ENCODE measurements at places on chromosomes 12 and 14. TPM values are rescaled to one million over a fixed set of nuclear protein-coding genes. Genes with fewer than 3 reads are reported as not detected.

CCNB1IP1 gene
- total RNA-seq: 21.2 TPM

ADAMTS20 gene
- not detected for total RNA-seq

M6PR gene
- 245 TPM for total RNA-seq

TWF1 gene
- total RNA-seq: 68.0 TPM

P2RX7 gene
- total RNA-seq: 16.7 TPM

RNASE7 gene
- not detected for total RNA-seq

DNA sequence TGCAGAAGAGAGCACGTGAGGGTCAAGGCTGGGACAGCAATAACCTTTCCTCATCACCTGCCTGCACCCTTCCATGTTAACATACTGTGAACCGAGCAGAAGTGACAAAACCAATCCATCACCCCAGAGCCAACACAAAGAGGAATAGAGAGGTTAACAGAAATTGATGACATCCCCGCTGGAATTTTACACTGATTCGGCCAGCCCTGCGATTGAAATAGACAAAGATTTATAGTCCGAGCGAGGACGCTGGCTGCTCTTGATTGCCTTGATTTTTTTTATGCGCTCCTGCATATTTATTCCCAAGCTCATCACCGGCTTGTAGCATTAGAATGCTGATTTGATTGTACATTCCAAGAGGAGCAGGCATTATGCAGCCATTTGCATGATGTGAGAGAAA is 729.7 kb downstream of the BCL11B start:
- peaks cover 2% of the 10 kb centered on the region for H3K27me3 ChIP-seq
- no peaks in the 10 kb centered on the region for H3K36me3 ChIP-seq
- no peak overlapping the region for H3K4me3 ChIP-seq
- no peak overlapping the region for H3K27ac ChIP-seq
- DNase-seq: no peak
- H3K4me1 ChIP-seq: no peaks in the 10 kb centered on the region

DNA sequence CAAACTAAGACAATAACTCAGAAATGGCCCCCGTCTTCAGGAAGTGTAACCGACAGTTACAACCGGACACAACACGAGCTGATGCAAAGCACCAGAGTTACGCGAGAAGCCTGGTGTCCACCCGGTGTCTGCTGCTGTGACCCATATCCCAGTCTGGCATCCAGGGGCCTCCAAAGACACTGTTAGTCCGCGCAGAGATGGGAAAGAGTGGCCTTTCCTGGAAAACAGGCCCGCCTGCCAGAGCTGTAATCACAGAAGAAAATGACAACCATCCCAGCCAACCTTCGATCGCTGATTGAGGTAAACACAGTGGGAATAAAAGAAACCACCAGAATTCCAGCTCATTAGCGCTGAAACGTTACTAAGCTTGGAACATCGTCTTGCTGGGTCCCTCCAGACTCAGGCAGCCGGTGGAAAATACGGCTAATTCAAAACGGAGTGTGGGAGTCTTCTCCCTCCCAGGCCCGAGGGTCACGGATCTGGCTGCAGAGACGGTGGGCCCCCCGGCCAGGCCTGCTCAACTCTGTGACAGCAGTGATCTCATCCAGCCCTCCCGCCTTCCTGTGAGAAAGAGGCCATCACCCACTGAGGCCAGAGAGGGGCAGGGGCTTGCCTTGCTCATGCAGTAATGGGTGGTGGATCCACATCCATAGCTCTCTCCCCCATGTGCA is 273.9 kb upstream of the RTL1 start:
- H3K27ac ChIP-seq: no peak overlapping the region
- no peaks in the 10 kb centered on the region for H3K27me3 ChIP-seq
- no peaks in the 10 kb centered on the region for H3K4me1 ChIP-seq
- H3K4me3 ChIP-seq: no peak overlapping the region

DNA sequence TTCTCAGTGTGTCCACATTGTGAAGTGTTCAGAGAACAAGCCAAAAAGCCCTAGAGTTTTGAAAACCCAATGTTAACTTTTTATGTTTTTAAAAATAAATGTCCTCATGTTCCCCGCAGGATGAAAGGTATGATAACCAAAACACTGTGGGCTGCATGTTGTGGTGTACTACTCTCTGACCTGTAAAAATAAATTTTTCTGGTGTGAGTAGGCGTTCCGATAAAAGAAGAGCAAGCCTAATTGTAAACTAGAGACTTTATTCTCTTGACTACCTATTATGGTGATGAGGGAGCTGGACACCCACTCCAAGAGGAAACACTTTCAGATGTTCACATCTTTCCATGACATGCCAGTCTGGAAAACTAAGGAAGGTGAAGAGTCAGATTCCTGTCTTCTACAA is 18.2 kb downstream of the PTGER2 start:
- DNase-seq: no peak
- no peaks in the 10 kb centered on the region for H3K27me3 ChIP-seq
- H3K4me3 ChIP-seq: no peak overlapping the region
- H3K4me1 ChIP-seq: peaks cover 24% of the 10 kb centered on the region
- H3K27ac ChIP-seq: peak overlapping the region; percentile 15
- peaks cover 21% of the 10 kb centered on the region for H3K36me3 ChIP-seq

- H3K4me3 ChIP-seq: no peak overlapping the region
- no peak for DNase-seq
- peaks cover 8% of the 10 kb centered on the region for H3K36me3 ChIP-seq
Observed at GRCh38 chr14:45028107-45028626, 55.7 kb upstream of the PRPF39 start.

- no peaks in the 10 kb centered on the region for H3K36me3 ChIP-seq
- no peak for DNase-seq
Observed at GRCh38 chr14:92866181-92866752, 56.7 kb upstream of the CHGA start.

DNA sequence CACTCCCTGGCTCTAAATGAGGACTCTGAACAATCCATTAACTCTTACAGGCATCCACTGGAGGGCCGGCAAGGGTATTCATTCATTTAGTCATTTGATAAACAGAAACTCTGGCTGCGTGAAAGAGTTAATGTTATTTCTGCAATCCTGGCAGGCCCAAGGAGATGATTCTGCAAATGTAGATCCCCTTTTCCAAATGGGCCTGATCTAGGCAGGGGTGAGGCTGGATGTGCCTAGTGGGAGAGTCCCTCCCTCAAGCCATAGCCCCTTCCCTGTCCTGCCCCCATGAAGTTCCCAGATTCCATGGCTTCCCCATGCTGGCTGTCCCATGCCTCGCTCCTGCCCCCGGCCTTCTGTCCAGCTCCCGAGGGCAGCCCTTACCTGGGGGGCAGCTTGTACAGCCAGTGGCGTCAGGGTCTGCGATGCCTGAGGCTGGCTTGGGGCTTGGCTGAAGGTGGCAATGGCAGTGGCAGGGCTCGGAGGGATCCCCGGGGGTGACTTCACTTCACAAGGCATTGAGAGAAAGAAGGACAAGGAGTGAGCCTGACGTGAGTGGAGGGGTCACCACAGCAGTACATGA is 18.4 kb downstream of the POU6F1 start:
- no peak overlapping the region for H3K4me3 ChIP-seq
- H3K27me3 ChIP-seq: no peaks in the 10 kb centered on the region
- no peak overlapping the region for H3K27ac ChIP-seq
- no peaks in the 10 kb centered on the region for H3K4me1 ChIP-seq

DNA sequence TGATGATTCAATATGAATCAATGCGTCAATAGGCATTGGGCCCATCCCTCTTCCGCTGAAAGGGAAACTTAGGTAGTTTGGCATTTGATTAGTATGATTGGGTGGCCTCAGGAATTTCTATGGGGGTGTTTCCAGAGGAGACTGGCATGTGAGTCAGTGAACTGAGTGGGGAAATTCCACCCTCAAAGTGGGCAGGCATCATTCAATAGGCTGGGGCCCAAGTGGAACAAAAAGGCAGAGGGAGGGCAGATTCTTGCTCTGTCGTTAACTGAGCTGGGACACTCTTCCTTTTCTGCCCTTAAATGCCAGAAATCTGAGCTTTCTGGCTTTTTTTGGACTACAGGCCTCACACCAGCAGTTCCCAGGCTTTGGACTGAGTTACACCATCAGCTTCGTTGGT is 373.5 kb downstream of the RPS29 start:
- no peak overlapping the region for H3K4me3 ChIP-seq
- no peaks in the 10 kb centered on the region for H3K4me1 ChIP-seq
- no peak for DNase-seq
- H3K36me3 ChIP-seq: no peaks in the 10 kb centered on the region

GRCh38 chr12:90058704-90059103 is 350.1 kb upstream of the ATP2B1 start:
- H3K4me3 ChIP-seq: no peak overlapping the region
- H3K27me3 ChIP-seq: no peaks in the 10 kb centered on the region
- DNase-seq: no peak
- H3K36me3 ChIP-seq: no peaks in the 10 kb centered on the region
- H3K27ac ChIP-seq: no peak overlapping the region

DNA sequence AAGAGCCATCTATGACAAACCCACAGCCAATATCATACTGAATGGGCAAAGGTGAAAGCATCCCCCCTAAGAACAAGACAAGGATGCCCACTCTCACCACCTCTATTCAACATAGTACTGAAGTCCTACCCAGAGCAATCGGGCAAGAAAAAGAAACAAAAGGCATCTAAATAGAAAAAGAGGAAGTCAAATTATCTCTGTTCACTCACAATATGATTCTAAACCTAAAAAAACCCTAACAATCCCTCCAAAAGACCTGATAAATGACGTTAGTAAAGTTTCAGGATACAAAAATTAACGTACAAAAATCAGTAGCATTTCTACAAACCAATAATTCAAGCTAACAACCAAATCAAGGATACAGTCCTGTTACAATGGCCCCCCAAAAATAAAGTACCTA is 26.9 kb downstream of the MDM1 start:
- peaks cover 31% of the 10 kb centered on the region for H3K36me3 ChIP-seq
- H3K4me1 ChIP-seq: no peaks in the 10 kb centered on the region
- no peak for DNase-seq
- H3K27ac ChIP-seq: no peak overlapping the region

GRCh38 chr12:4054630-4055029 is 181.4 kb upstream of the PARP11 start:
- H3K36me3 ChIP-seq: no peaks in the 10 kb centered on the region
- no peak for DNase-seq
- no peak overlapping the region for H3K4me3 ChIP-seq
- H3K4me1 ChIP-seq: no peaks in the 10 kb centered on the region
- H3K27ac ChIP-seq: no peak overlapping the region
- no peaks in the 10 kb centered on the region for H3K27me3 ChIP-seq

DNA sequence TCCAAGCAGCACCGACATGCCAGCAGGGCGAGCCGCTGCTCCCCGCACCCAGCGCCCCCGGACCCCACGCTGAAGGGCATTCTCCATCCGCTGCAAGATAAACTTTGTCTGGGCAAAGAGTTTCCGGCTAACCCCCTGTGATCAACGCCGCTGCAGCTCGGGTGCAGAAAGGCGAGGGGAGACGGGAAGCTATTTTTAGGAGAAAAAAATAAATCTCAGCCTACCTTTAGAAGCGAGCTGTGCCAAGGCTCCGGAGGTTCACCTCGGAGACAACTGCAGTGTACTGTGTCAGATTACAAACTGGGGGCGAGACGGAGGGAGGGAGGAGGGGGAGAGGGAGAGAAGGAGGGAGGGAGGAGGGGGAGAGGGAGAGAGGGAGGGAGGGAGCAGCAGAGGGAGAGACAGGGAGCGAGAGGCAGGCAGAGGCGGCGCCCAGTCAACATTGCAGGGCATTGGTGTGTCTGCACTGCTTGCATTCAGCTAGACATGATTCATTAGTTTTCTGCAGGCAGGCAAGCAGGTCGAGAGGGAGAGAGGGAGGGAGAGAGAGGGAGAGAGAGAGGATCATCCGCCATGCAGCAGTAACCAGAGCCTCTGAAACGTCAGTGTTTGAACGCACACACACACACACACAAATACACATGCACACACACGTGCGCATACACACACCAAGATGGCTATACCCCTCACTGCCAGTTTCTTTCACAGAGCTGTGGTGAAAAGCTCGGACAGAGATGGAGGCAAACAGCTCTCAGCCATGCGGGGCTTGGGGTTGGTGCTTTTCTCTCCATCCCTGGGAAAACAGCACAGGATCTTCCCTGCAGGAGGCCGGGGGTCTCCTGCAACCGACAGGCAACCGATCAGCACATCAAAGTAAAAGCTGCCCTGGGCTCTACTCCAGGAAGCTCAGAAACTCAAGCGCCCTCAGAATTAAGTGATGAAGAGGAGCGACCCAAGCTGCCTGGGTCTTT is at the start of gene RIMBP2:
RIMBP2 (minus strand) TSS at position 302 of the 971 bp plus-strand sequence. CDS start 237,286 bp downstream, outside the sequence.
- H3K27me3 ChIP-seq: peaks cover 31% of the 10 kb centered on the region
- H3K27ac ChIP-seq: no peak within 1 kb of the TSS
- H3K4me1 ChIP-seq: peaks cover 12% of the 10 kb centered on the region
- no peaks in the 10 kb centered on the region for H3K36me3 ChIP-seq
- no peak for DNase-seq
